Activated CD4-positive, alpha-beta T cell treated with anti-CD3 and anti-CD28 coated beads, Interleukin-2, amount 10 ng/mL, durations not matched to agents 7 days and 5 days (primary cell): ENCODE measurements at places on chromosomes 2 and 18. TPM values are rescaled to one million over a fixed set of nuclear protein-coding genes. Genes with fewer than 3 reads are reported as not detected.

Gene SERPINB11
- total RNA-seq = not detected

Gene GKN2
- not detected for total RNA-seq

Gene SLC8A1
- 0.50 TPM for total RNA-seq

Gene HRH4
- 0.21 TPM for total RNA-seq

Gene SERPINB12
- total RNA-seq = not detected

Gene SLC4A3
- not detected for total RNA-seq

Gene SERPINB4
- not detected for total RNA-seq

Gene NDUFV2
- 177 TPM for total RNA-seq

Gene ALK
- not detected for total RNA-seq

Gene SOCS6
- total RNA-seq = 3.4 TPM

Gene NAT8
- not detected for total RNA-seq

Gene LGALSL
- 0.83 TPM for total RNA-seq

Gene PSMA8
- total RNA-seq = 1.2 TPM

Gene EFR3B
- not detected for total RNA-seq

Gene DNAJB2
- 40.9 TPM for total RNA-seq

Gene G6PC2
- total RNA-seq = not detected

Gene GCG
- not detected for total RNA-seq

Gene RGPD3
- 0.06 TPM for total RNA-seq

Gene WIPF1
- 378 TPM for total RNA-seq

Gene AQP4
- not detected for total RNA-seq

Gene DYNC2LI1
- 5.1 TPM for total RNA-seq

Gene C1QL2
- total RNA-seq = not detected
